ENCODE measurements at places on chromosomes 2 and 18. TPM values are rescaled to one million over a fixed set of nuclear protein-coding genes. Genes with fewer than 3 reads are reported as not detected.

The PNKD gene
- total RNA-seq, result 19.8 TPM

The STK39 gene
- total RNA-seq, result 2.8 TPM

The CTAGE1 gene
- total RNA-seq, result not detected

The PMAIP1 gene
- total RNA-seq, result 20.9 TPM

The CELF4 gene
- 0.13 TPM for total RNA-seq

The M1AP gene
- total RNA-seq, result not detected

The LIMS4 gene
- 20.8 TPM for total RNA-seq

The SPDYA gene
- 0.13 TPM for total RNA-seq

The CYBRD1 gene
- 22.8 TPM for total RNA-seq

The CFAP53 gene
- total RNA-seq, result 0.13 TPM

The NMUR1 gene
- total RNA-seq, result not detected

The NEU2 gene
- total RNA-seq, result not detected

The ALLC gene
- not detected for total RNA-seq

The ARHGAP28 gene
- total RNA-seq, result 2.3 TPM

The ASB18 gene
- not detected for total RNA-seq

The DNAJC5G gene
- 1.0 TPM for total RNA-seq

The NOTO gene
- not detected for total RNA-seq

The COLEC12 gene
- 33.4 TPM for total RNA-seq

GRCh38 chr2:39142904-39143605 is 22.2 kb upstream of the SOS1 start:
- no peak for DNase-seq

- DNase-seq, result no peak
Measured at GRCh38 chr2:230166557-230167170, 53.1 kb downstream of the SP110 start.

DNA sequence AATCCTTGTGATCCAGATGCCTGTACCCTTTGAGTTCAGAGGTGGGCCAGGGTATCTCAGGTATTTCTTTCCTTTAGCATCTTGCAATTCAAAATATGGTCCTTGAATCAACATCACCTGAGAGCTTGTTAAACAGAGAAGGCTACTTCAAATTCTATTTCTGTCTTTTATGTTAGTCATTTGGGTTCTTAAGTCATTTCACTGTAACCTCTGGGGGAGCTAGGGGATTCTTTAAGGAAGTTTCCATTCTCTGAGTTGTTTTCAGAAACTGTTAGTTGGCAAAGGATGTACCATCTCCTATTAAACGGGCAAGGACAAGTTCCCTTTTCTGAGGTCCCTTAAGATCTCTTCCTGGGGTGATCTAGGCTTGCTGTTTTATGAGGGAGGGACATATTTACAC is 16.6 kb downstream of the CFLAR start:
- DNase-seq, result peak; percentile 55

DNA sequence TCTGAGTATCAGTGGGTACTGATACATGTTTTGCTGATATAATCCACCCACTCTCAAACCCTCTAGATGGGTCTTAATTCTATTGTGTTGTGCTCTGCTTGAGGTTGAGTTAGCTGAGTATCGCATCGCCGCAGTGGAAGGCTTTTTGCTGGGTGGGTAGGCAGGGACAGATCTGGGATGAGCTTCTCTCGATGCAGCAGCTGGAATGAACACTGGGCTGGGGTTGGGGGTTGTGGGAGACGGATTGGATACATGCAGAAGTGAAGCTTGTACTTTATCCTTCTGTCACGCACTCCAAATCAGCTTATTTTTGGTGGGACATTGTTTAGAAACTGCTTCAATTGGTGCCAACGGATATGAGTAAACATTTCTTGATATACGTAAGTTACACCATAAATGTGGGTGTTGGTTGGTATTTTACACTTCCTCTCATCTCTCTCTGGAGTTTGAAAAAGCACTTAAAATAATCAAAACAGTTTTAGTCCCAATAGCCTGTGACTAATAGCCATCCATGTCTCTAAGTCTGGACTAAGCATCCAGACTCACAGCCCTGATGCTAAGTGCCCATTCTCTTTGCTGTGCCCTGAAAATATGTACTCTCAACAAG is 107.1 kb downstream of the POLE4 start:
- no peak for DNase-seq

DNA sequence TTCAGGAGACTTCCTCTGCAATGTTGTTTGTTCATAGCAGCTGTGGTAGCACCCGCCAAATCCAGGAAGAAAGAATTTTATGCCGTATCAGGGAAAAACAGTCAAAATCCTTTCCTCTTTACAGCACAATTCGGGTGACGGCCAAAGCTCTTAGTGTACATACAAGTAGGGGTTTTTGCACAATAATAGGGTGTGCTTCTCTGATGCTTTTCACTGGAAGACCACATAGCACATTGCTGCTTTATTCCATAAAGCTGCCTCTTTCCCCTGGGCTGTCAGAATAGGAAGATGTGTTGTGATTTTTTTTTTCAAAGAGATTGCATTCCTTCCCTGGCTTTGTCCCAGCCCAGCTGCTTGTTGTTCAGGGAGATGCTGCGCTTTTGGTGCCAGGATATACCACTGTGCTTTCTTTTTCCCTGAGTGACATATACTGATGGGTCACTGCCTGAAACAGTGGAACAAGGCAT is 27.2 kb upstream of the LANCL1 start:
- no peak for DNase-seq

DNA sequence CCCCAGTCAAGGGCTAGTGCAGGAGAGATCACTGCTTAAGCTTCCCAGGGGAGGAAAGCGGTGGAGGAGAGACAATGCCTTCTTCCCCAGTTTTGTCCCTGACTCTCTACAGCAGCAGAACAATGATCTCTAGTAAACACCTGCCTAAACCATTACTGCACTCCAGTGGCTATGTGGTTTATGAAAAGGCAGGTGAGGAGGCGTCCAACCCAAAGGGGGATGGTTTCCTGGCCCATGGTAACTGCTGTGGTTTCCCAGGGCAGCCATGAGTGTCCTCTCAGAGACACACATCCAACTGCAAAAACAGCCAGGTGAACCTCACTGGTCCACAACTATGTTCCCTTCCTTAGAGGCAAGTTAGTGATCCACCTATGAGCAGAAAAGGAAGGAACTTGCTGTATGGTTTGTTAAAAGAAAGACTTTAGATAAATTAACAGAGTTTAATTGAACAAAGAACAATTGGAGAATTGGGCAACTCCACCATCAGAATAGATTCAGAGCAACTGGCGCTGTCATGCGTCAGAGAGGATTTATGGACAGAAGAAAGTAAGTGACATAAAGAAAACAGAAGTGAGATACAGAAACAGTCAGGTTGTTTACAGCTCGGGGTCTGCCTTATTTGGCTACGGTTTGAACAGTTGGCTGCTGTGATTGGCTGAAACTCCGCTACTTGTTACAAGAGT is 4.8 kb upstream of the TTC39C start:
- DNase-seq, result no peak

DNA sequence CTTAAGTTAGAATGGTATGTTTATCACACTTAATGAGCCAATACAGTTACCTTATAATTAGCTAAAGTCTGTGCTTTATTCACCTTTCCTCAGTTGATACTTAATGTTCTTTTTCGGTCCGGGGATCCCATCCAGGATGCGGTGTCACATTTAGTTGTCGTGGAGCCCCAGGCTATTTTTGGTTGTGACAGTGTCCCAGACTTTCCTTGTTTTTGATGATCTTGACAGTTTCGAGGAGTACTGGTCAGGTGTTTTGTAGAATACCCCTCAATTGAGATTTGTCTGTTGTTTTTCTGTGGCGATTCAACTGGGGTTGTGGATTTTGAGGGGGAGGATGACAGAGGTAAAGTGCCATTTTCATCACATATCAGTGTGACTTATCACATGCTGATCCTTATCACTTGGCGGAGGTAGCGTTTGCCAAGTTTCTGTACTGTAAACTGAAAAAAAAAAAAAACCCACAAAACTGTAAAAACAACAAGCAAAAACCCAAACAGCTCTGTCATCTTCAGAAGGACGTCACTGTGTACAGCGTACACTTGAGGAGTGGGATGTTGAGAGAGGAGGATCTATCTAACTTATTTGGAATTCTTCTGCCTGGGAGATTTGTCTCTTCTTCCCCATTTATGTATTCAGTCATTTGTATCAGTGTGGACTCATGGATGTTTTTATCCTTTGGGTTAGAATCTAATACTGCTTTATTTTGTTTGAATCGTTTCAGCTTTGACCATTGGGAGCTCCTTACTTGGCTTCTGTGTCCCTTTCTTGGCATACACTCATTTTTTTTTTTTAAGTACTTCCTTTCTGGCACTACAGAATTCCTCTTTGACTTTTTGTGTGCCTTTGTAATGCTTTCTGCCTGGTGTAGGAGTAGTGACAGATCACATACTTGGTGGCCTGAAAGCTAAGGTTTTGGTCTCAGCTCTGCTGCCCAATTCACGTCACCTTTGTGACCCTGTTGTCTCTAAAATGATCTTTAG is 68.1 kb downstream of the FMNL2 start:
- no peak for DNase-seq

GRCh38 chr2:18961991-18962421 is 372.6 kb upstream of the NT5C1B start:
- no peak for DNase-seq

DNA sequence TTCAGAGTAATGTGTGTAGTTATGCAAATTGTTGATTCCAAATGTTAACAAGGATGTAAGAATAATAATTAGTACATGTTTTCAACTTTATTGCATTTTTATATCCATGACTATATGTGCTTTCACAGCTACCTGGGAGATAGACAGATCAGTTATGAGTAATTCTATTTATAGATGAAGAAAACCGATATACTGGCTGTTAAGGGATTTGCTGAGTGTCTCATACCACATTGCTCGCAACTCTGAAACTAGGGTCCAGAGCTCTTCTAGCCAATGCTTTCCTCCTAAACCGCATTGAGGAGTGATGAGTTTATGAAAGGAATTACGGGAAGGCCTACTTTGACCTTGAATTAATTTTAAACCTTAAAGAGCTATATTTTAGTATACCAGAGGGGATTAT is 202.3 kb downstream of the MYO3B start:
- DNase-seq, result no peak

DNA sequence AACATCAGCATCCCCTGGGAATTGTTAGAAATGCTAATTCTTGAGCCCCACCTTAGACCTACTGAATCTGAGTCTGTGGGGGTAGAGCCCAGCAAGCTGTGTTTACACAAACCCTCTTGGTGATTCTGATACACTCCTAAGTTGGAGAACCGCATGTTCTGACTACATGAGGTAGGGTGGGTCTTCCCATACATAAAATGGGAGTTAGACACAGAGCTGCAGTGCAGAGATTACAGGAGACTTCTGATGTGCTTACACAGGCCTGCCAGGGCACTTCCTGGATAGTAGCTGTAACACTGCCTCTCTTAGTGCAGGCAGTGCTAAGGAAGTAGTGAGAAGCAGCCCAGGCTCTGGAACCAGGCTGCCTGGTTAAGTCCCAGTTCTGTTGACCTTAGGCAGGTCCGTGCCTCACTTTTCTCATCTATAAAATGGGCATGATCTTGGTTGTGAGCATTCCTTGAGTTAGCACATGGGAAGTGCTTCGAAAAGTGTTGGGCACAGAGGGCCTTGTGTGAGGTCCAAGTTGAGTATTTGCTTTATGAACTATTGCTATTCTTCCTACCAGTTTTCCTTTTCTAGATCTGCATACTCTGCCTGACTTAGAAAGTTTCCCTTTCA is 67.3 kb downstream of the GLI2 start:
- DNase-seq, result no peak

- DNase-seq, result no peak
Measured at GRCh38 chr18:24560511-24560981, 100.1 kb downstream of the HRH4 start.

DNA sequence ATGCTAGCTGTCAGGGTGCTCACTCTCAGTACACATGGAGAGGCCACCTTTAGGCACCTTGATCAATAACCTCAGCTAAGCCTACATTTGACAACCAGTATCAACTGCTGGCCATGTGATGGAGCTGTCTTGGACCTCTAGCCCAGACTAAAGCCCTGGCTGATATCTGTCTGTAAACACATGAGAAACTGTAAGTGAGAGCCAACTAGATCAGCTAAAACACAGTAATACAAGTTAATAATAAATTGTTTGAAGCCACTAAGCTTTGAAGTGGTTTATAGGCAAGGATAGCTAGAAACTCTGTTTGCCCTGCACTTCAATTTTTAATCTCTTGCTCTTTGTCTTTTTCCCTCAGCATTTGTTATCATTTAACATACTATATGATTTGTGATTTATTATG is 407.1 kb downstream of the SPAG16 start:
- no peak for DNase-seq

- DNase-seq, result peak; percentile 5
Measured at GRCh38 chr2:196635156-196635555, 4.4 kb upstream of the CCDC150 start.

DNA sequence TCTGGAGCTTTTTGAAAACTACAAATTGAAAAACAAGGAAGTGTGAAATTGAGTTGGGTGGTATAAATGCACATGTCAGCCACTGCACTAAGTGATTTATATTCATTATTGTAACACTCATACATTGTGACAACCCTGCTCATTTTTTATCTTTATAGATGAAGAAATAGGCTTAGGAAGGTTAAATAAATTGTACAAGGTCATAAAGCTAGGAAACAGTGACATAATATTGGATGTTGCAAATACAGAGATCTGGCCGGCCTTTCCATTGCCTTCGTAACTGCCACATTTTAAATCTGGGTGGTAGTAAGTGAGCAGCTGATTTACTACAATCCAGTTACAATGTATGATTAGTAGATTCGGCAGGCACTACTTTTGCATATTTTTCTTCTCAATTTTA is 76.6 kb upstream of the LPIN2 start:
- DNase-seq, result peak; percentile 73

- DNase-seq, result peak; percentile 58
Measured at GRCh38 chr2:43609290-43609918, 13.6 kb upstream of the THADA start.

GRCh38 chr2:46915281-46915810 is at the start of gene MCFD2:
Gene MCFD2, minus strand, starts transcription at chr2:46915806. Its CDS starts 6,635 bp downstream, at chr2:46909171.
- DNase-seq, result no peak

DNA sequence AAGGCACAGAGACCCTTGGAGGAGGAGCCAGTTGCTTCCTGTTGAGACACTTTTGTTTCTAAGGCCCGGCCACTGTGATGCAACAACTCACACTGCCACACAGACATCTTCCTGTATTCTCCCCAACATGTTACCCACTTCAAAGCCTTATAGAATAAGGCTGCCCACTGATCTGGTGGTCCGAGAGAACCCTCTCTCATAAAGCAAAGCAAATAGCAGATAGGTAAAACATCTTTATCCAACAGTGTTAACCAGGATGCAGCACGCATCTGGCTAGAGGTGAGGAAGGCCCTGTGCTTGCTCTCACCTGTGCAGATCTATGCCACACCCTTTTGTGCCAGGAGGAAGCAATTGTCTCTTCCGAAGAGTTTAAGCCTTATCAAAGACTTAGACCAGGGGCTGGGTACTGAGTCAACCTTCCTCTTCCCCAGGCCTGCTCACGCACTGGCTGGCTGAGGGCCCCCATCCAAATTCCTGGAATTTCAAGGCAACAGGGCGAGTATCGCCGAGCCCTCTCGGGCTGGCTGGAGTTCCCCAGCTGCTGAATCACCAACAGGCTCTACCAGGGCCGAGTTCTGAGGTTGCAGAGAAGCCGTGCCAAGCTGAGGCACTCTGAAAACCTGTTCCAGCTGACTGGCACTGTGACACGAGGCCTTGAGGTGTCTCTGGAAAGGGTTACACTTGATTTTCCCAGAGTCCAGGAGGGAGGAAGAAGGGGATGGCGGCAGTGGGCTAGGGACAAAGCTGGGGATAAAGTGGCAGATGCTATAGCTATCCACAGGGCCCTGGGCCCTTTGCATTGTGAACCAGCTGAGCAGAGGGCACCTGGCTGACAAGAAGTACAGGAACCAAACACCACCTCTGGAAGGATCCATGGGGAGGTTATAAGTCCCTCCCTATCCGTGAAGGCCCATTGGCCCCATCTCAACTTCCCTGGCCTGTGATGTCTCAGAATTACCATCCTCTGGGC is 29.3 kb downstream of the TGFA start:
- DNase-seq, result no peak

GRCh38 chr2:222025881-222026271 is 272.9 kb downstream of the PAX3 start:
- DNase-seq, result no peak

Measured in dermis microvascular lymphatic vessel endothelial cell (primary cell).